GM04504 (cell line): ENCODE measurements at places on chromosomes 1 and 21.

- peak; percentile 42 for DNase-seq
These were observed at the start of gene BACE2 for GRCh38 chr21:41167348-41168342. BACE2 (plus strand) TSS chr21:41168160; CDS start chr21:41168264, 104 bp downstream.

DNA sequence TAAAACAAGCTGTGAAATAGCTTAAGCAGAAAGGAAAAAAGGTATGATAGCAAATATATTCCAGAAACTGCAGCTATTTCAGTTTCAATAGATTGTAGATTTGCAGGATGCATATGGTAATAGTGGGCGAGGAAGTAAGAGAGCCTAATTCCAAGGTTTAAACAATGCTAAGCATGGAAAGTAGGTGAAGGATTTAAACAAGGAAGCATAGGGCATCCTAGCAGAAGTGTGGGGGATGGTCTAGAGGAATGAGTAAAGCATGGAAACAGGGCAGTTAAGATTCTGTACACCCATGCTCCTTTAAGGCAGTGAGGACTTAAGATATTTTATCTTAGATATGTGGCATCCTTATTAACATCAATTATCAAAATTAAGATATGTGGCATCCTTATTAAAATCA, 2.6 kb downstream of the IVNS1ABP start:
- DNase-seq = no peak

DNA sequence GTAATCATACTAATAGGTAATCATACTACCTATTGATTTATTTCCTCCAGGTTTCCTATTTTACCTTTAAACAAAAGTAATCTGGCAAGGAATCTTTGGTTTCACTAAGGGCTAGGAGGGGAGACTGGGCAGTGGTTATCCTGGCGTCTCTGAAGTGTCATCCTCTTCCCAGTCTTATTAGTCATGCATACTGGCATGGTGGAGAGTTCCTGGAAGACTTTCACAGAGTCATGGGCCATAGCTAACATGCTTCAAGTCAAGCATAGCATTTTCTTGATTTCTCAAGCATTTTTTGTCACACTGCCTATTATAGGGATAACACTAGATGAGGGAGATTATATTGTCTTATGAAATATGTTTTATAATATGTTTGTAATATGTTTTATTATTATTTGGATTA, 64.0 kb upstream of the ASB17 start:
- DNase-seq = no peak

- no peak for DNase-seq
These were observed 109.8 kb downstream of the HMCN1 start for GRCh38 chr1:185843986-185844385.

DNA sequence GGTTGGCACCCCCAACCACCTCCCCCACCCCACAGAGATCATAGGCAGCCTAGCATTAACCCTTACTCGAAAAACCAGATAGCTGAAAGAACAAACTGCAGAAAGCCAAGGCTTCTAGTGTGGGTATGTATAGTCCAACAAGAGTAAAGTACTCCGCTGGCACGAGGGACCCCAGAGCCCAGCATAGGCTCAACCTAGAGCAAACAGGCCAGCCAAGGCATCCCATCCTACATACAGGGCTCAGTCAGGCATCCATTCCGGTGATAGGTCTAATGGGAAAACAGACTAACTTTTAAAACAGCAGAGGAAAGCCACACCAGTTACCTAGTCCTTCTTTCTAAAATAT, 17.8 kb downstream of the DIPK1A start:
- no peak for DNase-seq

DNA sequence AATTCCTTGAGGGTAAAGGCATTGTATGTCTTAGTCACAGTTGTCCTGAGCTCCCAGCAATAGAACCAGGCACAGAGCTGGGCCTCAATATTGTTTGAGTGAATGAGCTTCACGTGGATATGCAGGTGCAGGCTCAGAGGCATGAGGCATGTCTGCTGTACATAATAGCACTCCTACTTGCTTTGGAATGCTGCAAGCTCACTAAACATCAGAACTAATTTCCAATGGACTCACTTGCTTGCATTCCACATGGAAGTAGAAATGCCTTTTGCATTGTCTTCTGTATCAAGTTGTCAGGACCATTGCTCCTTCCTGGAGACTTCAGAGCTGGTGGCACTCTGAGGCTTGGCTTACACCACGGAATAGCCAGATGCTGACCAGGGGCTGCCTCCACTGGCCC, 37.1 kb downstream of the INAVA start:
- no peak for DNase-seq

DNA sequence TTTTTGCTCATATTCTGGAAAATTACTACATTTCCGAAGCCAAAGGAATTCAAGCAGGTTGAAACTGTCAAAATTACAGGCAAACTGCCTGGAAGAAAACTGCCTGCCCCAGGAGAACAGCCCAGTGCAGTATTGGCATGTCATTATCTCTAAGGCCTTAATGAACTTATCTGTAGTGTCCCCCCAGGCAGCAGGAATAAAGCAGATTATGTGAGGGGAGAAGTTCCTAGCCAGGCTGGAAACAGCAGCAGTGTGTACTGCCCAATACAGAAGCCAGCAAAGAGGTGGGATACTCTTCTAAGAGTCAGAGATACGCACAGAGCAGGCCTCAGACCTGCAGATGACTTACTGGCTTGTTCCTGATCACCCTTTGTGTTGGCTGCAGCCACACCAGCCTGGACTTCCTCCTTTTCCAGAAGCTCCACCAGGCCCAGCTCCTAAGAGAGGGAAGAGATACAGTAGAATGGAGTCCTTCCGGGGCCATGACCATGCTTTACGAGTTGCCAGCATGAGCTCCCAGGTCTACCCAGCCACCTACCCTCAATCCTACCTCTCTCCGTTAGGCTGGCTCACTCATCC, 11.7 kb downstream of the IQGAP3 start:
- no peak for DNase-seq

- no peak for DNase-seq
These were observed 170.0 kb upstream of the L1TD1 start for GRCh38 chr1:62024690-62025089.

GRCh38 chr1:71586030-71586429, 505.2 kb upstream of the ZRANB2 start:
- no peak for DNase-seq

DNA sequence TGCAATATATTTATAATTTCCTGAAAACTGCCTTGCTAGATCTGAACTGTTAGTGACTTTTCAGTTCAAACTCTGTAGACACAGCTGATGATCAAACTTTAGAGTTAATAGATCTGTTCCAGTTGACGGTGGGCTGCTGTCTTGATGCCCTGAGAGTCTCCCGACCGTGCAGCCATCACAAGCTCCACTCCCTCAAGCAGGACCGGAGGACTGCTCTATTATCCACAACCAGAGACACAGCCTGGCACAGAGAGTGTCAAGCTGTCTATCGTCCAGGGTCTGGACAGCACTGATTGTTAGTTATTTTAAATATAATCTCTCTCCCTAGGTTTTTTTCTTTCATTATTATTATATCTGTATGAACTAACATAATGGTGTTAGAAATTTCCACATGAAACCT, 8.0 kb downstream of the CHODL start:
- DNase-seq = no peak

- DNase-seq = no peak
These were observed 134.6 kb upstream of the KCNK1 start for GRCh38 chr1:233479110-233479890.

- DNase-seq = no peak
These were observed 36.6 kb downstream of the ELF3 start for GRCh38 chr1:202046748-202047708.

DNA sequence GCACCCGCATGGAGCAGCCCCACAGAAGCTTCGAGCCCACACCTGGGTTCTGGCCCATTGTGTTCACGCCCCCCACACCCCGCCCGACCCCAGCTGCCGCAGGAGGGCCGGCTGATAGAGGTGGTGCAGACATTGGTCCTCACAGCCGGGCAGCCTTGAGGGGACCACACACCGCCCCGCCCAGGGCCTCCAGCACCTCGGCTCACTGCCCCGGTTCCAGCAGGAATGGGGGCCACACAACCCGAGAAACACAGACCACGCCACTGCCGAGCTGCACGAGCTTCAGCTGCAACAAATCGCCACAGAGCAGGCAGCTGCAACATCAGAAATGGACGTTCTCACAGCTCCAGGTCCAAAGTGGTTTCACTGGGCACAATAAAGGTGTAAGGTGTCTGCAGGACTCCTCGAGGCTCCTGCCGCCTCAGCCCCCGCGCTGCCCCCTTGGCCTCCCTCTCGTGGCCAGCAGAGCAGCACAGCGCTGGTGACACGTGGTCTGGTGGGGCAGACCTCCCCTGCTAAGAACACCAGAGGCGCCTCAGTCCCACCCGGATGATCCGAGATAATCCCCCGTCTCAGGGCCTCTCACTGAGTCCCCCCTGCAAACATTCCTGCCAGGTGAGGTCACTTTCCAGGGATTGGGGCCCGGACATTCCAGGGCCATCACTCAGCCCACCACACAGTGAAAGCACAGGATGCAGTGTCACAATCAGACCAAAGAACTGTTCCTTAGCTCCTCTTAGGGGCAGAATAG, 62.3 kb upstream of the ADARB1 start:
- DNase-seq = peak; percentile 80

- DNase-seq = no peak
These were observed 329.3 kb downstream of the DSCAM start for GRCh38 chr21:40517646-40518045.

DNA sequence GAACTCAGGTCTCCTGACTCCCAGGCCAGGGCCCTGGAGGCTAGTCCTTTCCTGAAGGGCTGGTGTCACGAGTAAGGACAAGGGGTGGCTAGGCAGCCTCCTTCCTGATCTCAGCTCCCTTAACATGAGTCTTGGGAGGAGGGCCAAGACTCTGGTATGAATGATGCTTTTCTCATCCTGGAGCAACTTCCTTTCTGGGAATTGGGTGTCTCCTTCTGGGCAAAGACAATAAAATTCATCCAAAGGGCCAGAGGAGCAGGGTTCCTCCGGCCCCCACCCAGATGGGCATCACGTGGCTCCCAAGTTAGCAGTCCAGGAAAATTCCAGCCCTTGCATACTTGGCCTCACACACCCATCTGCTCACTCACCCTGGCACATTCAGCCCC, at the start of gene FAM167B:
FAM167B (plus strand) TSS at position 335 of the 386 bp plus-strand sequence. CDS start 200 bp downstream, outside the sequence.
- peak; percentile 93 for DNase-seq

- DNase-seq = no peak
These were observed 72.9 kb downstream of the IFI44 start for GRCh38 chr1:78722521-78722920.

DNA sequence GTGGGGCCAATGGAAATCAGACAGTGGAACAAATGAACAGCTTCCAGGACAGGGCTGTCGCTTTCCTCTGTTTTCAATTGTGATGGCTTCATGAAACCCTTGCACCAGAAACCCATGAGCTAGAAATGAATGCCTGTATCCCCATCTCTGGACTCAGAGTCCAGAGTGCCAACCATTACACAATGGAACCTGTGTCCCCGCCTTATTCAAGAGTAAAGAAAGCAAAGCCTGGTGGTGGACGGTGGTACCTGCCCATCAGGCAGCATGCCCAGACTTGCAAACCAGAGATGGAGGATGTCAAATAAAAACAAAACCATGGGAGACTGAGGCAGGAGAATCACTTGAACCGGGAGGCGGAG, 4.4 kb upstream of the CAPN2 start:
- no peak for DNase-seq

DNA sequence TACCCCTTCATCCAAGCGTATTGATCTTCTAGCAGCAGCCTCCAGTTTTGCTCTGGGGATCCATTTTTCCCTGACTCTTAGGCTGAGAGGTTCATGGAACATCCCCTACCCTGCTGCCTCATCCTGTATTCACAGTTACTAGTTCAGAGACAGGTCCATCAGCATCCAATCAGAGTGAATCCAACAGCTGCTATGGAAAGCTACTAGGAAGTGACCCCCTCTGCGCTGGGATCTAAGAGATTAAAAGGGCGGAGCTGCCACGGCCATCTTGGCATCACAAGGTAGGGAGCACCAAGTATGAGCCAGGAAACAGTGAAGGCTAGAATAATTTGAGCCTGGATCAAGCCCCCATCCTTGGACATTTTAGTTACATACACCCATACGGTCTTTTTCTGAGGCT, 32.5 kb downstream of the KAZN start:
- DNase-seq = no peak

- no peak for DNase-seq
These were observed 48.0 kb upstream of the RXRG start for GRCh38 chr1:165492845-165493373.

GRCh38 chr1:76759950-76760349, 107.3 kb upstream of the ST6GALNAC5 start:
- DNase-seq = no peak

- DNase-seq = no peak
These were observed 124.2 kb downstream of the VPS13D start for GRCh38 chr1:12353981-12354380.

GRCh38 chr1:10744029-10744428, 52.4 kb downstream of the CASZ1 start:
- DNase-seq = no peak

DNA sequence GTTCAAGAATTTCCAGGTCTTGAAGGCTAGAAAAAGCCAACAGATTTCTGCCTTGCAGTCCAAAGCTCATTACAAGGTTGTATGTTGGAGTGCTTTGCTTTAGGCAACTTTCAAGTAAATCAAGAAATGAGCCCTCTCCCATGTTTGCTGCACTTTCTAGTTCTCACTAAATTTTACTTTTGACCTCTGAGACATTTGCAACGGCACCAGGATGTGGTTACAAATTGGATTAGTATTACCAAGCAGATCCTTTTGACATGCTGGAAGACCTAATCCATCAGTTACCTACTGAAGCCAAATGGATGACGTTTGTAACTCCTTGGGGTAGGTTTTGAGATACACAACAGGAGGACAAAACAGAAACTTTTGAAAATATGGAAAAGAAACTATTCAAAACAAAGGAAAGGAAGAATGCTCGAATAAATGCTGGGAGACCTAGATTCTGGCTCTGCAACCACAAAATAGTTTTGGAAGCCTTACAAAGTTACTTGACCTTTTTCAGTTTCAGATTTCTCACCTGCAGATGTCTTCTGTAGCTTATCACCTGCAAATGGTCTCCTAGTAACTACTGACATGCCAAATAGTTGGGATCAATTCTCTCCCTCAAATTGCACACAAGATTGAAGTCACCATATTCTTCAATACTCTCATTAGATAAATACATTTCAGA, 251.7 kb upstream of the ADGRL2 start:
- DNase-seq = no peak

GRCh38 chr21:44800971-44801467, 601 bp downstream of the UBE2G2 start:
- DNase-seq = no peak

DNA sequence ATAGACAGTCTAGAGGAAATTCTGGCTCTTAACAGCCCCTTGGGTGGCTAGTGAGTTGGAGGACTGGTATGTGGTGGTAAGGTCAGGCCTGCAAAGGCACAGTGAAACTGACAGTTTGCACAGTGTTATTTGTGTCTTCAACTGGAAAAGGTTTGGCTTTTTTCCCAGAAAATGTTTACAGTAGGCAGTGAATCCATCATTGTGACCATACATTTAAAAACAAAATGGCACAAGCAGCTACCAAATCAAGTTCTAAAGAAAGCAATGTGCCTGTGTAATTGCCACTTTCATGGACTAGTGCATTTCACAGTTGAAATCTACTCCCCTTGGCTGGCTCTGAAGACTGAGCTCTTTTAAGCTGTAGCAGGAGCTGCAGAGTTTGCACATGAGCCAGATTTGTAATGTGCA, 24.8 kb downstream of the ATPAF1 start:
- DNase-seq = peak; percentile 87
